ENCODE measurements at places on chromosomes 4 and X.

GRCh38 chrX:15116900-15117299 is 153.0 kb downstream of the ASB9 start:
- no peak for DNase-seq

- no peak for DNase-seq
These were observed 295.9 kb upstream of the TACR3 start for GRCh38 chr4:104015680-104016079.

- DNase-seq: peak; percentile 21
These were observed at the start of gene GPC3 for GRCh38 chrX:133985164-133985966. TSS of gene GPC3 (minus strand) at chrX:133985594.

DNA sequence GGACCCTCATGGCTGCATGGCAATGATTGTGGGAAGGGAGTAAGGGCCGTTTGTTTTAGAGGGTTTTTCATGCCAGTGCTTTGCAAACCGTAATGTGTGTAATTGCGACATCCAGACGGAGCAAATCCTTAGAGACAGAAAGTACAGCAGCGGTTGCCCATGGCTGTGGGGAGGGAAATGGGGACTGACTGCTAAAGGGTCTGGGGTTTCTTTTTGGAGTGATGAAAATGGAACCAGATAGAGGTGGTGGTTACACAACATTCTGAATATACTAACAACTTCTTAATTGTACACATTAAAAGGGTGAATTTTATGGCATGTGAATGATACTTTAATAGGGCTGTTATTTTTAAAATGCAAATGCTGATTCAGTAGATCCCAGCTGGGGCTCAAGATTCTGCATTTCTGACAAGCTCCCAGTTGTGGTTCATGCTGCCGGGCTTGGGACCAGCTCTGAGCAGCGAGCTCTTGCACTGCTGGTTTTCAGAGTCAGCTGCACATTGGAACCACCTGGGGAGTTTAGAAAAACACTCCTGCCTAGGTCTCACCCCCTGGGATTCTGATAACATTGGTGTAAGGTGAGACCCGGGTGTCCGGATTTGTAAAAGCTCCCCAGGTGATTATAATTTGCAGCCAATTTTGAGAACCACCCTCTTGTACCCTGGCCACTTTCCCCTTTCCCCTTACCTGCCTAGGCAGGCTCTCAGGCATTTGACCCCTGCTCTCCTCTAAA is 47.7 kb downstream of the PRPS1 start:
- peak; percentile 17 for DNase-seq

DNA sequence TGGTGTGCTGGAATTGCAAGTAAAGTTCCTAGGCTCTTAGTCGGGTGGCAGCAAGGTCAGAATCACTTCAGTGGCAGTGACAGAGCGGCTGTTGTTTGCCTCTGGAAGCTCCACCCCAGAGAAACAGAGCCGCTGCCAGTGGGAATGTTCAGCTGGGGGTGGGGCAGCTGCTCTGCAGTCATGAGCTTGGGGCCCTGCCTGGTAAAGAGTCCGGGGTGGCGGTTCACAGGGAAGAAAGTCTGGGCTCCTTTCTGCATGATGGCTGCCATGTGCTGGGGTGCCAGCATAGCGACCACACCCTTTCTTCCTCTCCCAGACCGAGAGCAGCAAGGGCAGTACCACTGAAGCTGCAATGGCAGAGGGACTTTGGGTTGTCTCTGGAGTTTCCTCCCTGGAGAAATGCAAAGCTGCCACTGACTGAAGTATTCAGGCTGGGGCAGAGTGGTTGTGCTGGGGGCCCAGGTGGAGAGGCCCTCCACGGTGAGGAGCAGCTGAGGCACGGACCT is 108.8 kb upstream of the CENPE start:
- DNase-seq: no peak

DNA sequence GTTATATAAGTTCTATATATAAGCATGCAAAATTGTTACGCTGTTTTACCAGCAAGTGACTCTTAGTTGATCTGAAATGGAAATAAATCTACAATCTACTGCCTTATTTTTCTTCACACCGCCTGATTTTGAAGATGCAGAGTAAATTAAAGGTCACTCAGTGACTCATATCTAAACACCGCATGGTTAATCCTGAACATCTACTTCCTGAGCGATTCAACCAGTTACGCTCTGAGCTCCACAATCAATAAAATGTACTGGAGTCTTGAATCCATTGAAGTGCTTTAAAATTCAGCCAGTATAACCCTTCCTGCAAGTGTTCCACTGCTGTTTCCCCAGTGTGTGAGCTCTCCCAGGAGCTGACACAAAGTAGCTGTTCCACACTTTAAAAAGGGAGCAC is 192.8 kb downstream of the SLC7A11 start:
- DNase-seq: no peak

GRCh38 chr4:111847296-111848008 is 297.8 kb upstream of the FAM241A start:
- DNase-seq: no peak

- DNase-seq: no peak
These were observed 14.8 kb upstream of the BBS7 start for GRCh38 chr4:121885115-121885514.

GRCh38 chr4:8912089-8912455 is 40.4 kb upstream of the HMX1 start:
- no peak for DNase-seq

DNA sequence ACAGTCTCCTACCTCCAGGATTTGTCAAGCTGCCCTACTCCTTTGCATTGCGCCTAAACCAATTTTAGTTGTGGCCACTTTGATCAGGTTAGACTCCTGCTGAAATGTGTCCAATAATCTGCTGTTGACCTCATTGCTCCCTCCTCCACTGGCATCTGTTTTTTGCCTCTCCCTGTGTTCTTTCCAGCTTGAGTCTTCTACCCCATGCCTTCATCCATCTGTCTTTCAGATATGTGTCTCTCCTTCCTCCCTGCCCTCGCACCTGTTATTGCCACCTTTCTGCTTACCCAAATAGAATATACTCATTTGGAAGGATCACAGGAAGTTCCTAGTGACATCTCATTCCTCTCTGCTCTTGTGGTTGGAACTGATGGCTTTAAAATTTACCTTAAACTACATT is 366.6 kb upstream of the CLNK start:
- DNase-seq: no peak

GRCh38 chr4:185040523-185040922 is 22.2 kb downstream of the HELT start:
- DNase-seq: no peak

DNA sequence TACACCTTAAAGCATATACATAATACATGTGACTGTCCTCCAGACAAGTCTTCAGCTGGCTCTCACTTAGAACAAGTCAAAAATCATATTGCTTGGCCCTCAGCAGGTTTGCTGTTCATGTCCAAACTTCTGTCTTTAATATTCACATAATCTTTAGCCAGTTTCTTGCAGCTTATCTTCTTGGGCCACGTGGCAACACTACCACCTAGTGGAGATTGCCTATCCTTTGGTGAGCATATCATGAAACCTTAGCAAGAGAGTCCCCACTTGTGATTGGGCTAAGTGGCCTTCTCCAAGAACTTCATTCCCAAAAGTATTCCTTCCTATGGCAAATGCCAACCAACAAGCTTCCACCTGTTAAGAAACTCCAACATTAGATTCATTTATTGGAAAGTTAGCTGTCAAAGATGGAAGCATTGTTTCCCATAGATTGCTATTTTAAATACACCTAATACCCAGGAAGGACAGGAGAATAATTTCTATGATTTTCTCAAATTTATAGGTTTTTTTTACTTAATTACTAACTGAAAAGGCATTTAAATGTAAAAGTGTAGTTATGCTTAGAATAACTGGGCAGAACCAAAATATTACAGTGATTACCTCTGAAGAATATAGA is 231.9 kb upstream of the INTU start:
- no peak for DNase-seq

- no peak for DNase-seq
These were observed 1.1 kb upstream of the CD38 start for GRCh38 chr4:15776871-15777648.

DNA sequence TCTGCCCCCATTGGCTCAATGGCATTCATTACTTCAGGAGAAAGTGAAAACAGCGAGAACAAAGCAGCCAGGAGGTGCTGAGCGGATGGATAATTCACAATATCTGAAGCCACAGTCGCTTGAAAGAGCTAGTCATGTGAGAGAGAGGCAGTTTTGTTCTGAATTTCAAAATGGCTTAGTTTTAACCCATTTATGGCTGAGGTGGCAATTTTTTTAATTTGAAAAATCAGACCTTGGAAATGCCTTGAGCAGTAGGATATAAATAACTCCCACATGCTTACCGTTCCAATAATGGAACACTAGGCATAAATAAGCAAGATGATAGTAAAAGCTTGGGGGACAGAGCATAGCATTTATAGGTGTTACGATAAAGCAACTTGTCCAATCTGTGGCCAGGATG is 56.9 kb upstream of the CBR4 start:
- DNase-seq: no peak

DNA sequence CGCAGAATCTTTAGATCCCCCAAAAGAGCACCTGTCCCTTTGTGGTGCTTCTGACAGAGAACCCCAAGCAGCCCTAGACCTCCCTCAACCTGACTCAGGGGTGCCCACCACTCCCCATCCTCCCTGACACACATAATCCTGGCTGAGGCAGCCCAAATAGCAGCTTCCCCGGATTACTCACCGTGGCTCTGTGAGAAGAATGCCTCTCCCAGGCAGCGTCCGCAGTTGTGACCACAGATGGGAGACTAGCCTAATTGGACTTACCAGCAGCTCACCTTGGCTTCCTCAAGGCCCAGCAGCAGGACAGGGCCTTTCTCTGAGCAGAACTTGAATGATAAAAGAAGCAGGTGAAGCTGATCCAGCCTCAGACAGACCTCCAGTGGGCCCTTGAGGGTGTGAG is 10.3 kb upstream of the ODAPH start:
- no peak for DNase-seq

GRCh38 chrX:47619486-47620302 is at the start of gene SYN1:
TSS of gene SYN1 (minus strand) at chrX:47619857. CDS start at chrX:47619728, 129 bp downstream.
- DNase-seq: peak; percentile 80

DNA sequence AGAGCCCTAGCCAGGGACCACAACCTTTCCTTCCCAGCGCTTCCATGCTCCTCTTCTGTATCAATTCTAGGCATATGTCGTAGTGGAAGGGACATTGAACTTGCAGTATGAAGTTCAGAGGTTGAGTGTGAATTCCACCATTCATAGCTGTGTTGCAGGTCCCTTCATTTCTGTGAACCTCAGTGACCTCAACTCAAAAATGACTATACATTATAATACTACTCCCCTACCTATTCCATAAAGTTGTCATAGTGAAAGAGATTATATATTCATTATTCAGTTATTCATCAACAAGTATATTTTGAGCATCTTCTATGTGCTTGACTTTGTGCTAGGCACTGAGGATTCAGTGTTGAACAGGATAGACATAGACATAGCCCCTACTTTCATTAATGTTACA is 28.0 kb downstream of the SH3BGRL start:
- DNase-seq: no peak

DNA sequence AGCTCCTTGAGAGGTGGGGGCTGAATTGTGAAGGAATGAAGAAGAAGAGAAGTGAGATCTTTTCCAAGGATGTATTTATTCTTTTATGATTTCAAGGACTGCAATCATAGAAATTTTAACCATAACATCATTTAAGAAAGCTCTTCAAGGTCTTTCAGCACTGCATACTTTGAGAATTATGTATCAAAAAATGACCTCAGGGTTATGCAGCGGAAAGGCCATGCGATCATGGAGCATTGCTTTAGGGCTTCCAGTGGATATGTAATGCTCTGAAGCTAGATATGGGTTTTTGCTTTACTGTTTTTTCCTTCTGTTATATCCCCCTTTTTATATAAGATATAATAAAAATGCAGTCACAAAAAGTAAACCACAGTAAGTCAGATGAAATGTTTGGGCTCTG is 38.7 kb downstream of the SGMS2 start:
- no peak for DNase-seq

- DNase-seq: no peak
These were observed 167.2 kb upstream of the ANK2 start for GRCh38 chr4:112882286-112882685.

- DNase-seq: no peak
These were observed 64.4 kb downstream of the STARD8 start for GRCh38 chrX:68711845-68712244.

GRCh38 chr4:89847571-89848325 is 10.8 kb upstream of the SNCA start:
- DNase-seq: no peak

- DNase-seq: peak; percentile 57
These were observed 606.0 kb downstream of the BCOR start for GRCh38 chrX:39491548-39492297.

- DNase-seq: no peak
These were observed 2.3 kb downstream of the TMEM187 start for GRCh38 chrX:153974726-153975286.

- DNase-seq: no peak
These were observed 154.7 kb downstream of the BEND2 start for GRCh38 chrX:18065956-18066355.

DNA sequence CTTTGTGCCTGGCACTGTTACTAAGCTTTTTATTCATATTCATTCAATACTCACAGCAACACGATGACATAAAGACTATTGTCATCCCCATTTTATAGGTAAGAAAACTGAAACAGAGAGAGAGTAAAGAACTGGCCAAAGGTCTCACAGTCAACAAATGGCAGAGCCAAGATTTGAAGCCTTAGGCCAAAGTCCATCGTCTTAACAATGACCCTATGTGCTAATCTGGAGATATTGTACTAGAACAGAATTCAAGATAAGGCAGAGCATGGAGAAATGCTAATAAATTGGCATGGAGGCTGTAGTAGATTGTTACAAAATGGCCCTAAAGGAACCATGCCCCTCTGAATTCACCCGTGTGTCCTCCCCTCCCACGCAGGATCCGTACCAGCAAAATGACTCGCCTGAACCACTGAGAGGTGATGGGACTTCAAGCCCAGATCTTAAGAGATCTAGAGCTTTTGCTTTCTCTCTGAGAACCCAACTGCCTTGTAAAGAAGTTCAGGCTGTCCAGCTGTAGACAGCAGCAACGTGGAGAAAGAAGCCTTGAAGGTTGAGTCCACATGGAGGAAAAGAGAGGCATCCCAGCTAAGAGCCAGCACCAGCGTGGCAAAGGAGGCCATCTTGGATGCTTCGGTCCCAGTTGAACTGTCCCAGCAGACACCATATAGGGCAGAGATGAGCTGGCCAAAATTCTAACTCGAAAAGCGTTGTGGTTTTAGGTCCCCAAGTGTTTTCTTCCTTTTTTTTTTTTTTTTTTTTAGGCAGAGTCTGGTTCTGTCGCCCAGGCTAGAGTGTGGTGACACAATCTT is 52.8 kb upstream of the RBM47 start:
- DNase-seq: peak; percentile 22

DNA sequence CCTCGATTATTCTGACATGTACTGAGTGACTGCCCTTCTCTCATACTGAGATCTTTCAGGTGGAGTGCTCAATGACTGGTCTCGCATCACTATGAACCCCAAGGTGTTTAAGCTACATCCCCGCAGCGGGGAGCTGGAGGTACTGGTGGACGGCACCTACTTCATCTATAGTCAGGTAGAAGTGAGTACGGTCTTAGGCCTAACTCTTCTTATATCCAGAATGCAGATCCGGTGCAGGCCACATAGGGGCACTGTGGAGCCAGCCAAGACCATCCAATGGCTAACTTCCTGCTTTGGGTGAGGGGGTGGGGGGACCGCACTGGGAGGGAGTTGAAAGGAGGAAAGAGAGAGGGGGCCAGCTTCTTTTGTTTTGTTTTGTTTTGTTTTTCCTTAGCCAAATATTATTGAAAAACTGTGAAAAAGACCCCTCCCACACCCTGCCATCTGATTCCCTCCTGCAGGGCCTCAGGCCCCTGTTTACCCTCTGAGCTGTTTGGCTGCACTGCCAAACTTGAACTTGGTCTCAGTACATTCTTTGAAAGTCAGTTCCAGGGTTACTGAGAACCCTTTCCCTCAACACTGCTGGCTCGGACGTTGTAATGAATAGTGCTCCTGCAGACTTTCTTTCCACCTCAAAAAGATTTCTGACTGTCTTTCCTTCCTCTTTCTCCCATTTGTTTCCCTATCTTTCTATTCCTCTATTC is 16.2 kb downstream of the AWAT2 start:
- DNase-seq: peak; percentile 12

Measured in activated naive CD4-positive, alpha-beta T cell treated with Interleukin-2 at 50 U/mL for 16 hours (primary cell).